Liver (tissue), 10 donors: ENCODE measurements at places on chromosomes 12 and 14. TPM values are rescaled to one million over a fixed set of nuclear protein-coding genes. Genes with fewer than 3 reads are reported as not detected.

Gene LTBR
- polyA plus RNA-seq, result 84.1 TPM

Gene ORMDL2
- 35.7 TPM for polyA plus RNA-seq

Gene ZDHHC22
- polyA plus RNA-seq, result not detected

Gene CLEC1A
- polyA plus RNA-seq, result 1.1 TPM

Gene FOXG1
- not detected for polyA plus RNA-seq

Gene SDR9C7
- polyA plus RNA-seq, result not detected
